ENCODE measurements at places on chromosomes 12 and 14.

DNA sequence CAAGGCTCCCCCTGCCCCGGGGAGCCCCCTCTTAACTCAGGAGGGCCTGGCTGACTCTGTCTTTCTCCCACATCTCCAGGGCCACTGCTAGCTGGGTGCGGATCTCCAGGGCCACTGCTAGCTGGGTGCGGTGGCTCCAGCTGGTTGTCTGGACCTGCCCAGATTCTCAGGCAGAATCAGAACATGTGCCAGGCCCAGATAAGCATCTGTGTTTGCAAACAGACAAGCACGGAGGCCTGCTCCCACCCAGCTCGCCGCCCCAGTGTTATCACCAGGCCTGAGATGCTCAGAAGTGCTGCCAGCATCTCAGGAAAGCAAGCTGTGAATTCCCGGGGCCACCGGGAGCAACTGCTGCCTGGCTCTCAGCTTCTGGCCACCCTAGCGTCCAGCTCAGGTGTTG, 98.4 kb upstream of the FZD10 start:
- DNase-seq: no peak

- DNase-seq: no peak
These were observed 146.8 kb downstream of the CHST11 start for GRCh38 chr12:104603545-104603973.

GRCh38 chr12:53431187-53431586, 7.5 kb downstream of the AMHR2 start:
- DNase-seq: no peak

- DNase-seq: no peak
These were observed 71.3 kb upstream of the DDX11 start for GRCh38 chr12:31002361-31002725.

DNA sequence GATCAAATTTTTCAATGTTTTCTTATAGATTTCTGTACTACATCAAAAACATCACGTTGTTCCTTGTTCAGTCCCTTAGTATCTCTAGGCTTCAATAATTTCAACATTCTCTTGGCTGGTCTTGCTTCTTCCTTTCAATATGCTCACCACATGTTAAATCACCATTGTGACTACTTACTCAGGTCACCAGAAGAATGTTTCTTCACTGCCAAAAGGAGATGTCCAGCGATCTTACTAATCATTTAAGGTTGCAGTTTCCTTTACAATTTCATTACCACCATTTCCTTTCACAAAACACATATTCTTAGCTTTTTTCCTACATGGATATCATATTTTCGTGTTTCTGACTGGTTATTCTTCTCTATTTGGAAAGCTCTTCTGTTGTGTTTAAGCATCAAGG, 363.8 kb downstream of the NAV3 start:
- DNase-seq: no peak

GRCh38 chr14:23128969-23129758, 10.1 kb upstream of the CEBPE start:
- no peak for DNase-seq

DNA sequence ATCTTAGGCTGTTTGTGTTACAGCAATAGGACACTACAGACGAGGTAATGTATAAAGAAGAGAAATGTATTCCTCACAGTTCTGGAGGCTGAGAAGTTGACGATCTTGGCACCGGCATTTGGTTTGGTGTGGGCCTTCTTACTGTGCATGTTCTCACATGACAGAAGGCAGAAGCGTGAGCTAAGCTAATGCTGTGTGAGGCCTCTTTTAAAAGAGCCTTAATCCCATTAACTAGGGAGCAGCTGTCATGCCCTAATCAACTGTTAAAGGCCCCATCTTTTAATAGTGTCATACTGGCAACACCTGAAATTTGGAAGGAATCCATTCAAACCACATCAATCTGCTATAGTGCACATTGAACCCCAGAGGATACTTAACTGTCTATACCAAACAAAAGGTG, 992.9 kb downstream of the GALC start:
- no peak for DNase-seq

GRCh38 chr12:513446-513845, 53.7 kb downstream of the B4GALNT3 start:
- no peak for DNase-seq

GRCh38 chr12:116490471-116490870, 68.7 kb upstream of the MAP1LC3B2 start:
- no peak for DNase-seq

GRCh38 chr12:573232-573631, 90.0 kb downstream of the NINJ2 start:
- DNase-seq: no peak

GRCh38 chr12:112964915-112965314, 13.4 kb upstream of the OAS2 start:
- DNase-seq: no peak

GRCh38 chr12:5022465-5023061, 21.1 kb upstream of the KCNA5 start:
- peak; percentile 20 for DNase-seq

GRCh38 chr14:99698642-99699041, 14.5 kb downstream of the CYP46A1 start:
- no peak for DNase-seq

DNA sequence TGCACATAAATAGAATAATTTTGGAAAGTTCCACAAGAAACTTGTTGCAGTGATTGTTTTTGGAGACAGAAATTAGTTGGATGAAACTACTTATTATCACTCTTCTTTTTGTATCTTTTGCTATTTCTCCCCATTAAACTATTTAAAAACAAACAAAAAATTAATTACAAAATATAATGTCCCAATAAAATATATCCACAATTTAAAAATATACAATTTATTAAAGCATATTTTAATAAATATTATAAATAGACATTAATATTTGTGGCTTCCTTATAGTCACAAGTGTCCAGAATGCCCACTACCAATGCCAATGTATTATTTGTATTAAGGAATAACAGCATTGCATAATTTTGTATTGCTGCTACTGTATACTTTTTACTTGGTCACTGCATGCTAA, 52.5 kb upstream of the GCH1 start:
- DNase-seq: no peak

GRCh38 chr14:23365036-23365731, at the start of gene EFS:
Gene EFS (minus strand): TSS chr14:23365172. CDS start chr14:23365025, 147 bp downstream.
- DNase-seq: no peak

- no peak for DNase-seq
These were observed 22.2 kb upstream of the PLEKHG3 start for GRCh38 chr14:64681796-64682710.

GRCh38 chr12:7109572-7109920, 532 bp upstream of the C1RL start:
- no peak for DNase-seq

DNA sequence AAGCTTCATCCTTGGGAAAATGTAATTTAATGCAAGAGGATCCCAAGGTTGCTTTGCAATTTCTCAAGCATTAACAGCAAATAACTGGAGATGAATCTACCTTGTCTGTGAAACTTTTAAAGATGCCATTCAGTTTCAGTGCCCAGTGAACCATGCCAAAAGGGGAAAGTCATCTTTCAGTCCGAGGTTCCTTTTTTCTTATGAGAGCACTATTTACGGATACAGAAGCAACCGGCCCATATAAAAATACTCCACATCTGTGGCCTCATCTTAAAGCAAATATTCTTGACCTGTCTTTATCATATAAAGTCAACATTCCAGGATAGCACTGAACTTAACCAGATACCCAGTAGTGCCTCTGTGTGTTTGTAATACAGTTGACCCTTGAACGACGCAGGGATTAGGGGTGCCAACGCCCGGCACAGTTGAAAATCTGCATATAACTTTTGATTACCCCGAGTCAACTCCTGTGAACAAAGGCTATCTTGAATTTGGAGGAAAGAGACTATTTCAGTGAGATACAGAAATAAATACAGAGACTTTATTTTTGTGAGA, 209.4 kb downstream of the PCNX1 start:
- DNase-seq: no peak

DNA sequence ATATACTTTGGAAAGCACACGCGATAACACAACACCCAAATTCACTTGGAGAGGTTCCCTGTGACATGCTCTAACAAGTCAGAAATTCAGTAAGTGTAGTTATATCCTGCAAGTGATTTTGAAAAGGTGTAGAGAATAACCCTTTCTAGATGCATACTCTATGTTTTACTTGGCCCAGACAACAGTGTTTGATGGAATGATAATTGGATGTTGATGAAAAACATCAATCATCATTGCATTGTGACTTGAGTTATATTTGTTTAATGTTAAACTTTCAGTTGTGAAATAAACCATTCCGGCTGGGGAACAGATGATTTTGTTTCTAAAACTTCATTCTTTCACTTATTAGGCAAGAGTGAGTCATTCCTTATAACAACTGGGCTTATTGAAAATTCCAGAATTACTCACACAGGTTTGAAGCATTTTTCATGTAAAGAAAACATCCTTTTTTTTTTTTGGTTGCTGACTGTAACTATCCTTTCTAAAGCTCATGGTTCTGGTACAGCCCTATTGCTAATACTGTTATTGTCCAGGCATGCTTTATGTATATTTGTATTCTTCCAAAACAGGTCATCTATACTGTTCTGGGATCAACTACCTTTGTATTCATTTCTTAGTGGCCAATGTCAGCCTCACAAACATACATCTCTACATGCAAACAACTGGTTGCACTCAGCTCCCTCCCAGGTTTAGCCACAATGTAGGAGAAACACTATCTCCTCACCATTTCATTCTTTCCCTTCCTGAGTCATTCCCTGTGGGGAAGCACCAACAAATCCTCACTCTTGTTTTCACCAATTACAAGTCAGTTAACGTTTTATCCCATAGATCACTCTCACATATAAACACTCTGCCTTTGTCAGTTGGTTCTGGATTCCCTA, 121.2 kb upstream of the LRIG3 start:
- no peak for DNase-seq

GRCh38 chr12:47945341-47945728, 18.1 kb upstream of the TMEM106C start:
- DNase-seq: no peak

- no peak for DNase-seq
These were observed 1104.3 kb downstream of the BCL11B start for GRCh38 chr14:98167705-98168104.

- DNase-seq: no peak
These were observed 427.5 kb upstream of the MIS18BP1 start for GRCh38 chr14:45680531-45680930.

DNA sequence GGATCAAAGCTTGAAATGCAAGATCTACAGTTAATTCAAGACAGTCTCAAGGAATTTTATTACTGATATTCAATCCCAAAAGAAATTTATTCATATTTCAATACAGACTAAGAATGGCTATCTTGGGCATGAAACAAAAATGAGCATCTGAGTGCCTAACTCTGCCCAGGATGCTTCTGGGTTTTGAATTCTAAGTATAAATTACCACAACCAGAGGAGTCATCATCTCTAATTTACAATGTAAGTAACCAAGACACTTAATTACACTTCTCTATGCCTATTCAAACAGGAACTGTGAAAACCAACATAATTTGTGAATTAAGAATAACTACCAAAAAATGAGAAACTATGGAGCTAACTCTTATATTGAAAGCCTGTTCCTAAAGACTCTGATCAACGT, 14.1 kb downstream of the OSBPL8 start:
- no peak for DNase-seq

DNA sequence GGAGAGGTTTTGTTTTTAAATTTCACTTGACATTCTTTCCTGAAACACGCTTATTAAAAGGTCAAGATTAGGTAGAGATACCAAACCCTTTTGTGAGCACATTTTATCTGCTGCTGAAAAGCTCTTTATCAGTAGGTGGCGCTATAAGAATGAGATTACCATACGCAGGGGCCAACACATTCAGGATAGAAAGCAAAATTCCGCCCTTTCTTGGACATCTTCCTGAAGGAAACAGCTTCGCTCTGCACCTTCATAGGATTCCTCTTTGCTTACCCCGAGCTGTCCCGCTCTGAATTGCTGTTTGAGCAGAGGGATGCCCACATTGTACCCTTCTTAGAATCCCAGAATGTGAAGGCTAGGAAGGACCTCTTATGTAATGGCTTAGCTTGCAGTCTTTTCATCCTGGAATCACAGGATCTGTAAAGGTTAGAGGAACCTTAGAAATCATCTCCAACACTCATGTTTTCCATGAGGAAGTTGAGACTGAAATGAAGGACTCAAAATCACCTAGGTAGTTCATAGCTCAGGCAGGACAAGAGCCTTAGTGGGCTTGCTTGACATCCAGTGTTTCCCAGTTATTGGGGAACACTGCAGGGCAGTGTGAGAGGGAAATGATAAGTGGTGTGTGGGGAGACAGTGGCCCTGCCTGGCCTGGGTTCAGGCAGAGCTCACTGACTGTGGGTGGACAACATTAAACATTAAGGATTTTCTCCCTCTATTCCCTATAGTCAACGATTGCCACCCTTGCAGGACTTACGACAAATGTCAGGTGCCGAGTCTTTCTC, 38.7 kb upstream of the CRY1 start:
- DNase-seq: no peak

DNA sequence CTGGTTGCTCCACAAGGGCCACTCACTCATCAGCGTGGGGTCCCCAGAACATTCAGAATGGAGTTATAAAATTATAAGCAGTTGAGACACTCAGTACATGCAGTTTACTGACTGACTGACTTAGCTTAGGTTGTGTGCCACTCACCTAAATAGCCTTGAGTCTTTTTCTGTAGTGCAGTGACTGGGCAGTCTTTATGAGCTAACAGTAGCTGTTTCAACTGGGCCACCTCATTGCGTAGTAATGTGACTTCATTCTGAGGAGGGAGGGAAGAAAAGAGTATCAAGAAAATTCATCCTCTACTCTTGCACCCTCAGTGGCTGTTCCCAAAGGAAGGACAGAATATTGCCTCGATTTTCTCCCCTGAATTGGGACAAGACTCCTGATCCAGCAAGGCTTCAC, 15.8 kb upstream of the NPFF start:
- DNase-seq: no peak

GRCh38 chr12:123055281-123055766, 74.8 kb downstream of the ARL6IP4 start:
- DNase-seq: no peak

- DNase-seq: no peak
These were observed 8.7 kb downstream of the SYNE3 start for GRCh38 chr14:95507701-95508103.

DNA sequence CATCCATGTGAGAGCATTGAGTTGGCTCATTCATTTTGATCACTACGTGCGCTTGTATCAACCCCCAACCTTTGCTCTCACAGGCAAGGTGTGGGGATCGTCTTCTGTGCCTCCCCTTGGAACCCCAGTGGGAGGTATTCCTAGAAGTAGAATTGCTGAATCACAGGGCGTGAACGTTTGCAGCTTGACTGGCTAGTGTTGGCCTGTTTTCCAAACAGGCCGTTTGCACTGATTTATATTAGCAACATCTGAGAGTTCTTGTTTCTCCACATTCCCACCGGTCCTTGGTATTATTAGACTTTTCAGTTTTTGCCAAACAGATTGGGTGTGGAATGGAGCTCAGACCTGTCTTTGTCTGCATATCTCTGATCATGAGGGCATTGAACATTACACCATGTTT, 288.6 kb upstream of the PWP1 start:
- no peak for DNase-seq

DNA sequence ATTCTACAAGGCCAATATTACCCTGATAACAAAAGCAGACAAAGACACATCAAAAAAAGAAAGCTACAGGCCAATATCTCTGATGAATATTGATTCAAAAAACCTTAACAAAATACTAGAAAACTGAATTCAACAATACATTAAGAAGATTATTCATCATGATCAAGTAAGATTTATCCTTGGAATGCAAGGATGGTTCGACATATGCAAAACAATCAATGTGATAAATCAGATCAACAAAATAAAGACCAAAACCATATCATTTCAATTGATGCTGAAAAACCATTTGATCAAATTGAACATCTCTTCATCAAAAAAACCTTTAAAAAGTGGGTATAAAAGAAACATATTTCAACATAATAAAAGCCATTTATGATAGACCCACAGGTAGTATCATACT, 117.3 kb downstream of the CPNE8 start:
- no peak for DNase-seq

Measured in T-helper 17 cell (primary cell).